Mesothelial cell of epicardium (in vitro differentiated cells): ENCODE measurements at places on chromosomes 5 and 9. TPM values are rescaled to one million over a fixed set of nuclear protein-coding genes. Genes with fewer than 3 reads are reported as not detected.

- peaks cover 40% of the 10 kb centered on the region for H3K27me3 ChIP-seq
- H3K4me3 ChIP-seq, result no peak overlapping the region
- H3K4me1 ChIP-seq, result no peaks in the 10 kb centered on the region
- no peak for DNase-seq
Measured at GRCh38 chr5:13480834-13481233, 463.7 kb downstream of the DNAH5 start.

DNA sequence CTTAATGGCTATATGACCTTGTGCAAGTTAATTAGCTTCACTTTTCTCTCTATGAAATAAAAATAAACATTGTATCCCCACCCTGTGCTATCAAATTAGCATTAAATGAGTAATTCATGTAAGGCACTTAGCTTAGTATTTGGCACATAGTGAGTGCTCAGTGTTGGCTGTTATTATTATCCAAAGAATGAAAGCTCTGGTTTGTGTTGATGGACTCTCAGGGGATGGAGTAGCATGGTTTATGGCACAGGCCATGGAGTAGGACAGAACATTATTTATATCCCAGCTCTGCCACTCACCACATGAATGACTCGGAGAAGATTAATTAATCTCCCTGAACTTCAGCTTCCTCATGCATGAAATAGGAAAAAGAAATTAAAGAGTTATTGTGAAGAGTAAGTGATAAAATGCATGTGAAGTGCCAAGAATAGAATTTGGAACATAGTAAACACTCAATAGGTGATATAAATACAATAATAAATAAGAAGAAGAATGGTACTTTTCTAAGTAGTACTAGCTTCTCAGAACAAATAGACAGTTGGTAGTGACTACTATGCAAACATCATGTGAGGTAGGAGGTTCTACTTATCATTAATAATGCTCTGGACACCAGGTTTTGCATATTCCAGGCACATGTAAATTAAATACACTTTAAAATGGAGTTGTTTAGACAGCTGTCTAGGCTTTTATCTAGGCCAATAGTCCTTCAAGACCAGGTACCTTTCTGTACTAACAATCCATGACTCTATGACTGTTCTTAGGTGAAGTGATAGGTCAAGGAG is 146.4 kb downstream of the GRIA1 start:
- H3K27me3 ChIP-seq, result no peaks in the 10 kb centered on the region
- no peak overlapping the region for H3K4me3 ChIP-seq
- no peaks in the 10 kb centered on the region for H3K36me3 ChIP-seq
- H3K4me1 ChIP-seq, result peaks cover 5% of the 10 kb centered on the region
- H3K27ac ChIP-seq, result no peak overlapping the region

DNA sequence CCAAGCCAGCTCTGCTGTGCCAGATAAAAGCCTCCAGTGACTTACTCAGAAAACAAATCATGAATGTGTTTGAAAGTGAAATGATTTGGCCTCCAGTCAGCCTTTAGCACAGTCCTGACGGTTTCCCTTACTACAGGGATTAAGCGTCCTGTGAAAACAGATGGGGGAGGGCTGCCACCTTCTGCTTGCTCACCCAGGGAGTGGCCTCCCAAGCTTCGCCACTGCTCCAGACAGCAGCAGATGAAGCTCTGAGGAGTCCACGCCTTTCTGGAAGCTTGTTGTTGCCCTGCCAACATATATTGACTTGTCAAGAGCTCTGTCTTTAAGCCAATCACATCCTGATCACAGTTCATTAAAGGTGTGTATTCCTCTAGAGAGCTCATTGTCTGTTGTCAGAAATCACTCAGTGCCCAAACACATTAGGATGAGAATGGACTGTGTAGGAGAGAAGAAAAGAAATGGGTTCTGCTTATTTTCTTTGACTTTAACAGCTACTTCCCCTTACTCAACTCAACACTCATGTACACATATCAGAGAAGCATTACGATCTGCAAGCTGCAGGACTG is 4.9 kb upstream of the FYB1 start:
- H3K4me3 ChIP-seq, result no peak overlapping the region
- no peak for DNase-seq
- H3K27ac ChIP-seq, result no peak overlapping the region
- H3K27me3 ChIP-seq, result no peaks in the 10 kb centered on the region
- H3K4me1 ChIP-seq, result peaks cover 6% of the 10 kb centered on the region

DNA sequence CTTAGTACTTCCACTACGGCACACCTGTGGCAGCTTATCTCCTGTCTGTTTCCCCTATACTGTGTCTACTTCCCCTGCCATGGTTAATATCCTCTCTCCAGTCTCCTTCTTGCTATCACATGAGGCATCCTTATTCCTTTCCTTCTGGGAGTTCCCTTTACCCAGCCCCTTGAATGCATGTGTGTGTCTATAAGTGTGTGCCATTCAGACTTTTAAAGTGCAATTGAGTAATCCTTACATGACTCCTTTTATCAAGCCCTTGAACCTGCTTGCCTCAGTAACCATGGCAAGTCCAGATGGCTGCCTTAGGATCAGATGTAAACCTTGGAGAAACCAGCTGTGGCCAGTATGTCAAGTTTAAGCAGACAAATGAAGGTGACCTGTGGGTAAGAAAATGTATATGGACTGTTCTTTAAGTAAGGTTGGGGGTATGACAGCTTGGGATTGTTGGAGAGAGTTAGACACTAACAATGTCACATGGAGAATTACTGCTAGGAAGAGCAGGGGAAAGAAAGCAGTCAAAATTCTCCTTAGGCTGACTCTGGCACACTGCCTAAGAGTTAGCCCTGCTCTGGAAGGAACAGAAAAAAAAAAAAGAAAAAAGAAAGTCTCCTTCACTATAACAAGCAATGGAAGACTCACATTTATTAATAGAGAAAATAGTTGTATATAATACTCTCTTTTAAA is 142.1 kb downstream of the HINT1 start:
- no peak overlapping the region for H3K4me3 ChIP-seq
- no peaks in the 10 kb centered on the region for H3K4me1 ChIP-seq
- H3K27me3 ChIP-seq, result no peaks in the 10 kb centered on the region
- no peak overlapping the region for H3K27ac ChIP-seq

DNA sequence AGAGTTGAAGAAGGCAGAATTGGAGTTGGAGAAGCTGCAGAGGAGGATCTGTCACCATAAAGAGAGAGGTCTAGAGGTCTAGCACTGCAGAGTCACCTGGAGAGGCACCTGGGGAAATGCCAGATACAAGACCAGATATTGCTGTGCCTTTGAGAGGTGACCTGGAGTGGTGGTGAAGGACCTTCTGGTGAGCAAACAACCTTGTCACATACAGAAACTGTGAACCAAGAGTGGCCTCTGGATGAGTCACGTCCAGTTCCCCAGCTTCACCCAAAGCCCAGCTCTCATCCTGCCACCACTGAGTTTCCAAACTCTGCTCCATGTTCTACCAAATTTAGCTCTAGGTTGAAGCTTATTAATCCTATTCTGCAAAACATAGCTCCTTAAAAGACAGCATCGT is 131.1 kb upstream of the FBXL7 start:
- H3K4me1 ChIP-seq, result peaks cover 33% of the 10 kb centered on the region
- no peak overlapping the region for H3K27ac ChIP-seq
- DNase-seq, result no peak
- no peak overlapping the region for H3K4me3 ChIP-seq
- H3K36me3 ChIP-seq, result no peaks in the 10 kb centered on the region
- no peaks in the 10 kb centered on the region for H3K27me3 ChIP-seq

DNA sequence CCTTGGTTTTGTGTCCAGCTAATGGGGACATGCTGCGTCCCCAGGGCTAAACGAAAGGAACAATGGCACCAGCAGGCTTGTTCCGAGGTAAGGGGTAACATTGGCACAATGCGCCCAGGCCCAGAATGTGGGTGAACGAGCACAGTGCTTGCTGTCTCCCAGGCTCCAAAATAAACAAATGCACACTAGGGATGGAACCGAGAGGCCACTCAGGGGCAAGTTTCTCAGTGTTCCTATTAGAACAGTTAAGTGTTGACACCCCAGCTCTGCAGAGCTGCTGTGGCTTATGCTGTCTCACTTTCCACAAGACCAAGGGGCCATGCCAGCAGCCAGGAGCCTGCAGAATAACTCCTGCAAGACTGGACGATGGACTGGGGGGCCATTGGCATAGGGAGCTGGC is 492.4 kb downstream of the GADD45G start:
- H3K27ac ChIP-seq, result no peak overlapping the region
- peaks cover 7% of the 10 kb centered on the region for H3K27me3 ChIP-seq
- H3K4me3 ChIP-seq, result no peak overlapping the region
- peaks cover 3% of the 10 kb centered on the region for H3K4me1 ChIP-seq
- no peak for DNase-seq

GRCh38 chr5:123455095-123455494 is 31.9 kb upstream of the CEP120 start:
- DNase-seq, result no peak
- no peak overlapping the region for H3K4me3 ChIP-seq
- H3K36me3 ChIP-seq, result no peaks in the 10 kb centered on the region
- H3K4me1 ChIP-seq, result peaks cover 20% of the 10 kb centered on the region
- no peaks in the 10 kb centered on the region for H3K27me3 ChIP-seq

- no peaks in the 10 kb centered on the region for H3K4me1 ChIP-seq
- no peak overlapping the region for H3K27ac ChIP-seq
- no peaks in the 10 kb centered on the region for H3K27me3 ChIP-seq
- H3K4me3 ChIP-seq, result no peak overlapping the region
Measured at GRCh38 chr5:19835442-19835841, 152.6 kb downstream of the CDH18 start.

DNA sequence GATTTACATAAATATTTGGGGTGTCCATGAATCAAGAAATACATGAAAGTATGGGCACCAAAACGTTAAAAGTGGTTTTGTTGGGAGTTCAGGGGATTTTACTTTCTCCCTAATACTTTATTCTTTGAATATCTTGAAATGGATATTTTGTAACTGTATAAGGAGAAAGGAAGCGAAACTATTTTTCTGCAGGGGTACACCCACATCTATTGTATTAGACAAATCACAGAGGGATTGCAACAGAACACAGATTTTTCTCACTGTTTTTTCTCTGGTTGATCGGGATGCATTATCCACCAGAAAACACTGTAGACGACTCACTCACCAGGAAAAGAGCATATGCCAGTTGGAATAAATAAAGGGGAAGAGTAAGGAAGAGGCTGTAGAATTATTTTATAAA is 1.2 kb upstream of the RABGAP1 start:
- H3K4me3 ChIP-seq, result peak overlapping the region; percentile 26
- peaks cover 22% of the 10 kb centered on the region for H3K4me1 ChIP-seq
- no peaks in the 10 kb centered on the region for H3K27me3 ChIP-seq
- peak overlapping the region; percentile 58 for H3K27ac ChIP-seq

- DNase-seq, result no peak
- H3K27me3 ChIP-seq, result no peaks in the 10 kb centered on the region
- peak overlapping the region; percentile 100 for H3K27ac ChIP-seq
- peak overlapping the region; percentile 75 for H3K4me3 ChIP-seq
Measured at GRCh38 chr9:129141066-129142041, 30.1 kb downstream of the PTPA start.

- H3K27ac ChIP-seq, result no peak overlapping the region
- no peaks in the 10 kb centered on the region for H3K4me1 ChIP-seq
- H3K4me3 ChIP-seq, result no peak overlapping the region
- no peaks in the 10 kb centered on the region for H3K36me3 ChIP-seq
- DNase-seq, result no peak
Measured at GRCh38 chr5:21058289-21058688, 1070.3 kb upstream of the CDH18 start.

GRCh38 chr9:114369216-114370130 is 18.3 kb downstream of the AKNA start:
- no peak overlapping the region for H3K4me3 ChIP-seq
- peaks cover 4% of the 10 kb centered on the region for H3K4me1 ChIP-seq
- no peaks in the 10 kb centered on the region for H3K27me3 ChIP-seq

DNA sequence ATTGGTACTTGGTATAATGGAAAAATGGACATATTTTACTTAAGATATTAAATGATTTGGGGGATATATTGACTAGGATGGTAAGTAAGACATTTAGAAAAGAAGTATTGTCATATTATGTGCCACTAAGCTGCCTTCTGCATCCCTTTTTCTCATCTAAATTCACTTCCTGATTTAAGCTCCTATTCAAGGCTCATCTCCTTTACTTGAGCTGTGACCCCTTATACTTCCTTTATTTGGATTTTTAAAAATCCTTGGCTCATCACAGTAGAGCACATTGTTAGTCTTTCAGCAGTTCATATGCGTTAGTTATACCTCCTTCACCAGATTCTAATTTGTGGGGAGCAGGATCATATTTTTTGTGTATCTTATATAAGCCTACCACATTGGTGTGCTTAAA is 6.6 kb downstream of the COMMD10 start:
- no peak overlapping the region for H3K4me3 ChIP-seq
- no peak for DNase-seq
- H3K27ac ChIP-seq, result no peak overlapping the region
- H3K4me1 ChIP-seq, result peaks cover 3% of the 10 kb centered on the region

DNA sequence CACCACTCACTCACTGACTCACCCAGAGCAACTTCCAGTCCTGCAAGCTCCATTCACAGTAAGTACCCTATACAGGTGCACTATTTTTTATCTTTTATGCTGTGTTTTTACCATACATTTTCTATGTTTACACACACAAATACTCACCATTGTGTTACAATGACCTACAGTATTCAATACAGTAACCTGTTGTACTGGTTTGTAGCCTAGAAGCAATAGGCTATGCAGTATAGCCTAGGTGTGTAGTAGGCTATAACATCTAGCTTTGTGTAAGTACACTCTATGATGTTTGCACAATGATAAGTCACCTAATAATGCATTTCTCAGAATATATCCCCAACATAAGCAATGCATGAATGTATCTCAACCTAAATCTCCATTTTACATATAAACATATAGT is 541.1 kb downstream of the NR2F1-AS1 start:
- no peaks in the 10 kb centered on the region for H3K36me3 ChIP-seq
- H3K27ac ChIP-seq, result no peak overlapping the region
- peaks cover 16% of the 10 kb centered on the region for H3K4me1 ChIP-seq
- H3K27me3 ChIP-seq, result no peaks in the 10 kb centered on the region
- no peak overlapping the region for H3K4me3 ChIP-seq
- no peak for DNase-seq

The RLN2 gene
- 2.8 to 3.8 TPM (median 3.4 TPM) in 3 replicates for total RNA-seq

The KCNN2 gene
- total RNA-seq, result 17.1 to 19.6 TPM (median 19.1 TPM) in 3 replicates

The IRX2 gene
- total RNA-seq, result 30.3 to 32.6 TPM (median 30.7 TPM) in 3 replicates

The MYOZ3 gene
- total RNA-seq, result 8.5 to 9.4 TPM (median 8.5 TPM) in 3 replicates
